Stimulated activated CD4-positive, alpha-beta T cell treated with anti-CD3 and anti-CD28 coated beads, Interleukin-4, amount 100 ng/mL, for 4 hours (primary cell): ENCODE measurements at places on chromosomes 1 and 21.

DNA sequence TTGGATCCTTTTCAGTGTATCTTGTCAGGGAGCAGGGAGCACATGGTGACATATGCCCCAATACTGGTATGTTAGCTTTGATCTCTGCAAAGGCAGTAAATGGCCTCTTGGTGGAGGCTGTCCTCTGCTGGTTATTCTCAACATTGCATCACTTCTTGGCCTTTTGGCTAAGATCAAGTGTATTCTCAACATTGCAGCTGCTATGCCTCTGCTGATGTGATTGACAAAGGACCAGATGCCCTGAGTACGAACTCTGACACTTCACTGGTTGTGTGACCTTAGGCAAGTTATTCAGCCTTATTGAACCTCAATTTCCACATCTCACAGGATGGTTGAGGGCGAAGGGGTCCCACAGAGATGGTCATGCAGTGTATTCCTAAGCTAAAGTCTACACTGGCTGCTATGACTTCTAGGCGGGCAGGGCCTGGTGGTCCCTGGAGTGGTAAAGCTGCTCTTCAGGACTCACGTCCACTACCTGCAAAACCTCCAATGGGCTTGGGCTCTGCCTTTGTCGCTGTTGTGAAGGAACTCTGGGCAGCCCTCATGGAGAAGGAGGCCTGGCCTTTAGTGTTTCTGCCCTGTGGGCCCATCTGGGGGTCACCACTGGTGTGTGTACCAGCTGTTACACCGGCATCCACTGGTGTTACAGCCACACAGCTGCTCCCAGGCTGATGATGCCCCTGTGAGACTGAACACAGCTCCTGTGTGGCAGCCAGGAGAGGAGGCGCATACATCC, 64.8 kb downstream of the DNTTIP2 start:
- peak; percentile 11 for DNase-seq

- DNase-seq = no peak
These were observed 51.6 kb downstream of the PCBP3 start for GRCh38 chr21:45695086-45695485.

GRCh38 chr1:180563026-180563827, 4.5 kb downstream of the OVAAL start:
- no peak for DNase-seq

DNA sequence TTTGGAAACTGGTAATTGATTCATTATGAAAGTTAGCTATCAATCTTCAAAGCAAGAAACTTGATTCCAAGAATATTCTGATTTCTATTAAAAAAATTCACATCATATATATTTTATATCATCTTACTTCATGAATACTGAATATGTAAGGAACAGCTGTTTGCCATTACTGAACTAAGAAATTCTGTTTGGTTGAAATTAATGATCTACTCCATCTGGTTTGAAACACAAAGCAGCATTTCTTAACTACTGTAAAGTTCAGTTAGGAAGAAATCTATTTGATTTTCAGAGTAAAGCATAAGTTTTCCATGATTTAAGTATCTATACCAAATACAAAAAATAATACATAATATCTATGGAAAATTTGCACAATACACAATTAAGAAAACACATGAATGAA, 66.0 kb upstream of the SCYL3 start:
- no peak for DNase-seq

DNA sequence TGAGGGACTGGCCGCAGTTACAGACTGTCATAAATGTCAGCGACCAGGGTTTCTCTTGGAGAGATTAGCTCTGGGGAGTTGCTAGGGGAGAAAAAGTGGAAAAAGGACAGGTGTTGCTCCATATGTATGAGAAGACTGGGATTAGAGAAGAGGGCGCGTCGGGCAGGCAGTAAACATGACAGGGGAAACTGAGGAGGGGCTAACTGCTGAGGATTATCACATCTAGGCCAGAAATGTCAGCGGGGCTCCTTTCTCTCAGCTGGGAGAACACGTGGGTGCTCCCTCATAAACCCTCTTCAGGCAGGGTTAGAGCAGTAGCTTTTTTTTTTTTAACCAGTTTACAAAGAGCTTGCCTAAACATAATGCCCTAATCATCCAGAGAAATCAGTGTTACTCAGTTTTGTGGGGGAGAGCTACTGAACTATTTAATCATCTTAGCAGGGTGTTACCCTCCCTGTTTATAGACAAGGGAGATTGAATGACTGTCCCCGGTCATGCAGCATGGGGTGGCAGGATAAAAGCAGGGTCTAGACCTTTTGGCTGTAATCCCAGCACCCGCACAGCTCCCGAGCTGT, 35.2 kb downstream of the ELAPOR1 start:
- DNase-seq = no peak

- peak; percentile 50 for DNase-seq
These were observed 4.8 kb upstream of the COA6 start for GRCh38 chr1:234368320-234369032.

DNA sequence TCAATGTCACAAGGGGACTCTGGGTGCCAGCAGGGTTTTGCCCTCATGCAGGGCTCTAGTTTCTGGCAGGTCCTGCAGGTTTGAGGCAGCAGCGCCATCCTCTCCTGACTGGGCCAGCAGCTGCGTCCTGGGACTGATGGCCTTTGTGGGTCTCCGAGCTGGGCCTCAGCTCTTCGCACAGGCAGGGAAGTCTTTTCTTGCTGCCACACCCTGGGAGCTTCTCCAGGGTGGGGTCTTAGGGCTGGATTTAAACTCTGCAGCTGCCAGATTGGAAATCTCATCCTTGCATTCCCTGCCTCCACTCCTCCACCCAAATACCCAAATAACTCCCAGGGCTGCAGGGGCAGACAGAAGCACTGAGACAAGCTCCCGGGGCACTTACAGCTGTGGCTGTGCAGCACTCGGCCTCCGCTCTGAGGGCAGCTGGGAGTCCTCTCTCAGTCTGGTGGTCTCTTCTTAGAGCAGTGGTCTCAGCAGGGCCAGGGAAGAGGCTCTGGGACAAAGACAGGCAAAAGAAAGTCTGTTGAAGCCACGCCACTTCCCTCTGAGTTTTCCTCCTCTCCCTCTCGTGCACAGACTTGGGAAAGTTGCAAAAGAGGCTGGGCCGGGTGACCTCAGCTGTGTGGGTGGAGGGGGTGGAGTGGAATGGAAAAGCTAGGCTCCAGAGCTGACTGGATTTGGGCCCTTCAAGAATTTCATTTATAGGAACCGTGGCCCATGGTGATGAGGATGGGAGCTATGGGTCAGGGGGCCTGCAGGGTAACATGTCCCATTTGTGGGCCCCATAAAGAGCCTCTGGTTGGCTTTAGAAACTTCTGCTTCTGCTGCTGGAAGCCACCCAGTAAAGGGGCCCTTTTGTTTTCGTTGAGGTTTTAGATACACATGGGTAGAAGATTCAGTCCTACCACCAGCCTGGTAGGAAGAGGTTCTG, at the start of gene RAB7B:
Gene RAB7B (minus strand): TSS at position 525 of the 931 bp plus-strand sequence. CDS start 9,260 bp downstream, outside the sequence.
- no peak for DNase-seq

- DNase-seq = no peak
These were observed 54.9 kb upstream of the CRB1 start for GRCh38 chr1:197213193-197213592.

DNA sequence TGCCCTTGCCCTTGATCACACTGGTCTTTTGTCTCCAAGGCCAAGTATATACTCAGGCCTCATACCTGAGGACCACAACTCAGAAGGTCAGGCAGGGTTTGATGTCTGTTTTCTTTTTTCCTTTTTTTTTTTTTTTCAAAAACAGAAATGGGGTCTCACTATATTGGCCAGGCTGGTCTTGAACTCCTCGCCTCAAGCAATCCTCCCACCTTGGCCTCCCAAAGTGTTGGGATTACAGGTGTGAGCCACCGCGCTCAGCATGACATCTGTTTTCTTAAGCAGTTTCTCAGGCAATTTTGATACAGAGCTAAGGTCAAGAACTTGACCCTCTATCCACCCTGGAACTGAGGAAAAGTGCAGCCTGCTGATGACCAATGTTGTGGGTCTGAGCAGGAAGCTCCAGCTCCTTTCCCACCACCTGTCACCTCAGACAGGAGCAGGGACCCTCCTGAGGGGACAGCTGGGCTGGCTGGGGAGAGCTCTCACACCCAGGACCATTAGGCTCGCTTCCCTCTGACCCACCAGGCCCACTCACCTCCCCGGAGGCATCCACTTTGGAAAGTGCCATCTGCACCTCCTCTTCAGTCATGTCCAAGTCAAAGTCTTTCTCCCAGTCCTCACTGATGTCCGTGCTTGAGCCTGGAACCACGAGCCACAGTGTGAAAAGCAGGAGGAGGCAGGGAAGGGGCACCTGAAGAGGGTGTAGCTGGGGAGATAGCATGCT, 5.7 kb downstream of the TSSK3 start:
- DNase-seq = no peak
